ENCODE measurements at places on chromosomes 11 and 22. TPM values are rescaled to one million over a fixed set of nuclear protein-coding genes. Genes with fewer than 3 reads are reported as not detected.

The HTR3A gene
- not detected for total RNA-seq

The IL10RA gene
- total RNA-seq = 3.8 TPM

The SLC1A2 gene
- not detected for total RNA-seq

The C11orf21 gene
- 0.08 TPM for total RNA-seq

The SLC22A25 gene
- not detected for total RNA-seq

The FOLR2 gene
- 0.24 TPM for total RNA-seq

The DDTL gene
- 1.7 TPM for total RNA-seq

The SHANK2 gene
- 2.5 TPM for total RNA-seq

The PLEKHA7 gene
- 48.2 TPM for total RNA-seq

The CTSW gene
- total RNA-seq = not detected

The SPDYC gene
- not detected for total RNA-seq

The TMEM132A gene
- total RNA-seq = 27.0 TPM

The ISX gene
- not detected for total RNA-seq

The TRIM49 gene
- not detected for total RNA-seq

The JAM3 gene
- 1.7 TPM for total RNA-seq

The GRIA4 gene
- total RNA-seq = not detected

The MYRF gene
- 0.88 TPM for total RNA-seq

The HARBI1 gene
- total RNA-seq = 3.2 TPM

GRCh38 chr11:32830413-32830738 is 649 bp downstream of the PRRG4 start:
- peak; percentile 55 for ATAC-seq

DNA sequence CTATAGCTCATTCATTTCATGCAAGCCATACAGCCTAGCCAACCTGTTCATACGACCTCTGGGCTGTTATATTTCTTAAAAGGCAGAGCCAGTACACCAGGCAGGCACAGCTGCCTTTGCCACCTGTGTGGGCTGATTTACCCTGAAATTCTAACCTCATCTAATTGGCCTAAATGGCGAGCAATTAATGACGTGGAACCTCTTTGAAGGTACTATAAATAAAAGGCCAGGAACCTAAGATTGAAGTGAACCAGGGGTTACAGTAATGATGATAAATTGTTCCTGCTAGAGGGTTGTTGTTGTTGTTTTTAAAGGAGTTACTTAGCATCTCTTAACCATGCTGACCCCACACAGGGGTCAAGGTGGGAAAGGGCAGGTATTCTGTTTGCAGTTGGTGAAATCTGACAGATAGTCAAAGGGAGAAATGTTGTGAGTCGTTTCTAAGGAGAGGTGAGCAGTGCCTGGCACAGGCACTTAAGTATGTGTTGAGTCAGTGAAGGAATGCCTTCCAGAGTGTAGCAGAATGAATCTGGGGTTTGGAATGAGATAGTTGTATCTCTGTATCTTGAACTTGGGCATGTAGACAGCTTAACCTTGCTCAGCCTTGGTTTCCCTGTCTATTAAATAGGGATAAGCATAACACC is 213.5 kb upstream of the NAV2 start:
- no peak for ATAC-seq

- ATAC-seq = peak; percentile 63
These were observed 15.7 kb upstream of the FBXO3 start for GRCh38 chr11:33790040-33790439.

DNA sequence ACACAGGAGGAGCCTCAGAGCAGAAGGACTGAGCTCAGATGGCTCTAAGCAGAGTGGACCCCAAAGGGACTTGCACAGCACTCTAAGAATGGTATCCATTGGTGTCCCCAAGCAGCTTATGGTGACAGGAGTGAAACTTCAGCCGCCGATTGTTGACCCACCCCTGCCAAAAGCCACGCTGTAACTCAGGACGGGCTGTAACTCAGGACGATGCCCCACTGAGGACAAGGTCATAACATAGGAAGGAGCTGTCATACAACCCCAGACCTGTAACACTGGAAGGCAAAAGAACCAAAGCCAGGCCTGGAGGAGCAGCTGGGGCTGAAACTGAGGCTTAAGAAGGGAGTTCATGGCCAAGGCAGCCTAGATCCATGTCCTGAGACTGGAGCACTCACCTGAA is 14.2 kb downstream of the CD59 start:
- no peak for ATAC-seq

GRCh38 chr22:50469377-50470305 is 5.2 kb downstream of the SBF1 start:
- peak; percentile 89 for ATAC-seq

DNA sequence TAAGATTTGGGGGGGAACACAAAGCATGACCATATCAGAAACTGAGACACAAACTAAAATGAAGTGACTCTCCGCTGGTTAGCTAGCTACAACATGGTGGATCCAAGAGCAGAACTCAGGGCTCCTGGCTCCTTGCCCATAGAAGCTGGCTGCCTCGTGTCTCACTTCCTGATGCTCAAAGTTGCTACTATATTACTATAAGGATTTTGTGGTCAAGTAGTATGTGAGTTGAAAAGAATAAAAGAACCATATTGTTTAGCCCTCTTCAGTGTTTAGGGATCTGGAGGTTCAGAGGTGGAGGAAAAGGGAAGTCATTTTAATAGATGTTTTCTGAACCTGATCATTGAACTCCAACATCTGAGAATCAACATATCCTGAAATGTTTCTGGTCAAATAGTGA is 16.9 kb upstream of the SIK2 start:
- no peak for ATAC-seq

DNA sequence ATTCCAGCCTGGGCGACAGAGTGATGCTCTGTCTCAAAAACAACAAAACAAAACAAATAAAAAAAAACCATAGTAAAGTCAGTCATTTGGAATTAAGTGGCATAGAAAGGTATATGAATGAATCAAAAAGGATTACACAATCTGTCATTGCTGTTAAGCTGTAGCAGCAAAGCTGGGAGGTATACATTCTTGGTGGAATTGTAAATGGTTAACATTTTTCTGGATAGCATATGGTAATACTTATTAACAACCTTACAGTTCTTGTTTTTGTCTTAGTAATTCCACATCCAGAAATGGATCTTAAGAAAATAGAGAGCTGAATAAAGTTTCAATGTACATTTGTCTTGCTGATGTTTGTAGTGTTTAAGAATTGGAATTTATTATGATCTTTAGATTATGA is 30.0 kb downstream of the DDX10 start:
- no peak for ATAC-seq

GRCh38 chr11:36147491-36147890 is 141.7 kb downstream of the COMMD9 start:
- no peak for ATAC-seq

GRCh38 chr11:93832780-93833179 is 17.6 kb downstream of the VSTM5 start:
- ATAC-seq = no peak

DNA sequence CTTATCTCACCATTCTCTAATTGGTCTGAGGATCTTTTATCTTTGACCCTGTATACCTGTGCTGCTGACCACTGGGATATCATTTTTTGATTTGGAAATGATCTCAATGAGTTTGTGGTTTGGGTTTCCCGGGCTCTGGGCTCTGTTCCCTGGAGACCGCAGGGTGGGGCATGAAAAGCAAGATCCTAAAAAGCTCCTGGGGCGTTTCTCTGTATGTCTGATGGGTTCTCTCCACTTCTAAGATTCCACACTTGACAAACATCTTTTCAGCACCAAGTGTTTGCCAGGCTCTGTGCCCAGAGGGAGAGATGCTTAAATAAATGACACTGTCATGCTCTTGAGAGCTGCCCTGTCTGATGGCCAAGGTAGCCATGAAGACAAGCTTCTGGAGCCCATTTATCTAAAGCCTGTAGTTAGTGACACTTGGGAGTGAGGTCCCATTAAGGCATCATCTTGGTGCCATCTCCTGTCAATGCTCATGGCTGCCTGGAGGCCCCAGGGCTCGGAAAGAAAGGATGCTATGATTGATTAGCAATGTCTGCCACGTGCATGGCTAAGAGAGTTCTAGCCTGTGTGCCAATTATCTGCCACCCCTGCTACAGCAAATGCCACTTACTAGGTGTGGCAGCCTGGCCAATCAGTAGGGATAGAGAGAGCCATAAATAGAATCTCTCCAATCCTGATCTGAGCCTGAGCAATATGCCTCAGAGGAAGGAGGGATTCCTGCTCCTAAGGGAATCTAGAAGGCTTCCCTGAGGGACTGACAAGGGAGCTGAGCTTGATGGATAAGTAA is 531.6 kb downstream of the MN1 start:
- no peak for ATAC-seq

DNA sequence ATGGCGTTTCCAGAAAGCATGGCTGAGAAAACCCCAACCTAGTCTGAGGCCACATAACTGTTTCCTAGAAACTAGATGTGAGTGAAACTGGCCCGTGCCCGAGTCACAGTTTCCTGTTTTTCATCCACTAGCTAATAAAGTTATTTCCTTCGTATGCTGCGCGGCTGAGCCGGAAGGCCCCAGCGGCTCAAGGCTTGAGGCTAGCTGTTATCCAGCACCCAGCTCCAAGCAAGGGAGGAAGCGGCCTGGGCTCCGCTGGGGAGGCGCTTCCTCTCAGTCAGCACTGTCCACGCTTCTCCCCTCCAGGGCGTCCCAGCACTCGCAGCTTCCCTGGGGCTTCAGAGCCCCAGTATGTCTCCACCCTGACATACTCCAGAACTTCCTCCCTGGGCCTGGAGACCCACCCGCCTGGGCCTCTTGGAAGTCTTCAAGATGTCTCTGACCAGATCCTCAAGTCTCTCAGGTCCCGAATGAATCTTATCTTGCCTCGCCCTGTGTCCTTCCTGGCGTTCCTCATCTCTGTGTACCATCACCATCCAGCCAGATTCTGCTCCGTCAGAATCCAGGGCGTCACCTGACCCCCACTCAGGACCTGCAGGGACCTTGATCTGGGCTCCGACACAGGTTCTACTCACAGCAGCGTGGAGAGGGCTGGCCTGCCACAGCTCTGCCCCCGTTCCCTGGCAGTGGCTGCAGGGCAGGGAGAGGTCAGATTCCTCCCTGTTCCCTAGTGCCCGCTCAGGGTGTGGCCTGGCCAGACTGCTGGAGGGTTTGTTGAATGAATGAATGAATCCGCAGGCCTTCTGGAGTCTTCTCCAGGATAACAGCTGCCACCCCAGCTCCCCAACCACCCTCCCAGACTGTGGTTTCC is 81.9 kb downstream of the LRRC32 start:
- peak; percentile 66 for ATAC-seq

- ATAC-seq = no peak
These were observed 27.0 kb downstream of the AP2A2 start for GRCh38 chr11:952406-953385.

DNA sequence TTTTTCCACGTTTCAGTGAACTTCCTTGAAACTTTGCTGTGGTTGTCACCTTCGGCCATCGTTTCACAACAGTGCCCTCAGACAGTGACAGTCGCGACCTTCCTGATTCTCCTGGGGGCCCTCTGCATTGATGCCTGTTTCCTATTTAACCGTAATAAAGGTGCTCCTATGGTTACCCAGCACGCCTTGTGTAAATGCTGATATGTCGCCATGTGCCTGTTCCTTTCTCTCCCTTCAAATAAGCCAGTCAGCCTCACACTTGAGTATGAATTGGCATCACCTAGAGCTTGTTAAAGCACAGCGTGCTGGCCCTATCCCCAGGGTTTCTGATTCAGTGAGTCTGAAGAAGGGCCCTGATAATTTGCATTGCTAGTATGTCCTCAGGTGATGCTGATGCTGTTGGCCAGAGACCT is 104.8 kb downstream of the MICAL2 start:
- no peak for ATAC-seq

DNA sequence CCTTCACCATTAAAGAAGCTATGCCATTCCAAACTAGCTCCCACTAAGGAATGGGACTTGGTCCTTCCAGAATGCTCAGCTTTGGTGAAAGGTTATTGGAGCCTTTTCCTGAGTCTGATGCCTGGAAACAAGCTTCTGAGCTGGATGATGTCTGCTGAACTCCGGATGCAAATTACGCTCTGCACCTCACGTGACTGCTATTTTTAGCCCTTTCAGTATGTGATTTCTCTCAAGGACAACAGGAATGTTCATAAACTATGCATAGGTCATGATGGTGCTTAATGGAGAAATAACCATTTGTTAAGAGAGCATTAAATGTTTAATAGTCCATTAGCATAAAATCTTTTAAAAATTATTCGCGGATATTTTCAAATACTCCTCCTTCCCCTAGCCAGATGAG is 631.4 kb upstream of the KIRREL3 start:
- ATAC-seq = no peak

- no peak for ATAC-seq
These were observed 77.5 kb upstream of the NARS2 start for GRCh38 chr11:78651923-78652842.

- no peak for ATAC-seq
These were observed 251.8 kb upstream of the KIRREL3 start for GRCh38 chr11:127252321-127252720.

GRCh38 chr11:131584785-131585592 is 214.6 kb downstream of the NTM start:
- no peak for ATAC-seq

- peak; percentile 83 for ATAC-seq
These were observed at the start of gene BTBD18 for GRCh38 chr11:57751676-57752253. TSS of gene BTBD18 (minus strand) at chr11:57751819. CDS start at chr11:57751188, 631 bp downstream.

DNA sequence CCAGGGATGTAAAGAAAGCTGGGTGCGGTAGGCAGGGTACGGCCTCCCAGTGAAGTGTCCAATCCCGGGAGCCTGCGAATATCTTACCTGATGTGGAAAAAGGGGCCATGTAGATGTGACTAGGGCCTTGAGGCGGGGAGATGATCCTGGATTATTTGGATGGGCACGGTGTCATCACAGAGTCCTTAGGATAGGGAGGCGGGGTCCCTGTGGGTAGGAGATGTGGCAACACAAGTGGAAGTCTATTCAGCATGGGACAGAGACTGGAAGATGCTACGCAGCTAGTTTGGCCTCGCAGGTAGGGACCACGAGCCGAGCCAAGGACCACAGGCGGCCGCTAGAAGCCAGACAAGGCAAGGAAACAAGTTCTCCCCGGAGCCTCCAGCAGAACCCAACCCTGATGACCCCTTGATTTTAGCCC is 46.4 kb upstream of the SHANK2 start:
- no peak for ATAC-seq

DNA sequence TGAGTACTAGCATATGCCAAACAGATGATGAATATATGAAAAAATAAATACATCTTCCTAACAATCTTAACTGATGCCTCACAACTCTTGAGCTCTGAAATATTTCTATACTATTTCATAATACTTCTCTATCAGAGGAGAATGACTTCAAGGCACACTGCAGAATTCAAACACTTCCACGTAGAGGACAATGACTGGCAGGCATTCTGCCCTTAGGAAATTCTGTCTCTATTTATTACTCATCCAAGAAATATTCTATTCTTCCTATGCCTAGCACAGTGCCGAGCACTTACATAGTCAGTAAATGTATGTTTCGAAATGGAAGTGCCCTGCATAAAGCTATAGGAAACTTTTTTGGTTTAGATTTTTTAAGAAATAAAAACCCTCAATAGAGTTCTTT is 809.1 kb downstream of the DLG2 start:
- no peak for ATAC-seq

- ATAC-seq = no peak
These were observed 2.2 kb downstream of the GLB1L2 start for GRCh38 chr11:134333946-134334345.

Data from esophagus mucosa (tissue), 1 donor.